Vagina (tissue), 2 donors: ENCODE measurements at places on chromosomes 6 and 20. TPM values are rescaled to one million over a fixed set of nuclear protein-coding genes. Genes with fewer than 3 reads are reported as not detected.

DNA sequence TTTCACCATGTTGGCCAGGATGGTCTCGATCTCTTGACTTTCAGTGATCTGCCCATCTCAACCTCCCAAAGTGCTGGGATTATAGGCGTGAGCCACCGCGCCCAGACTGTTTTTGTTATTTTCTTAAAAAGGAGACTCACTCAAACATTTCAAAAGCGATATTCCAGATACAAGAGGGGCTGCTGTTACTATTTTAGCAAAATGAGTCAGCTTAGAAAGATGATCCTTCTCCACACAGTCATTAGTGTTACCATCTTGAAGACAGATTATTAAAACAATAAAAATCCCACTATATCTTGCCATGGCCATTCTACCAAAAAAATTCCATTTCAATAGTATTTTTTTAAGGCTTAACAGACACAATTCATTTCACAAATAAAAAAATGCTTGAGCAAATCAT, 102.8 kb downstream of the PREP start:
- no peaks in the 10 kb centered on the region for H3K36me3 ChIP-seq
- no peak for DNase-seq
- no peak overlapping the region for H3K27ac ChIP-seq
- H3K27me3 ChIP-seq: no peaks in the 10 kb centered on the region
- no peaks in the 10 kb centered on the region for H3K4me1 ChIP-seq

GRCh38 chr6:168277274-168277669, 42.3 kb downstream of the DACT2 start:
- no peaks in the 10 kb centered on the region for H3K36me3 ChIP-seq
- no peak for DNase-seq
- no peaks in the 10 kb centered on the region for H3K4me1 ChIP-seq
- no peaks in the 10 kb centered on the region for H3K27me3 ChIP-seq

MATN4 gene
- total RNA-seq: not detected

GRCh38 chr6:16163535-16164300, 34.8 kb downstream of the MYLIP start:
- no peak for DNase-seq
- H3K4me1 ChIP-seq: no peaks in the 10 kb centered on the region
- H3K4me3 ChIP-seq: no peak overlapping the region
- no peak overlapping the region for H3K27ac ChIP-seq
- H3K27me3 ChIP-seq: no peaks in the 10 kb centered on the region
- H3K36me3 ChIP-seq: no peaks in the 10 kb centered on the region

DNA sequence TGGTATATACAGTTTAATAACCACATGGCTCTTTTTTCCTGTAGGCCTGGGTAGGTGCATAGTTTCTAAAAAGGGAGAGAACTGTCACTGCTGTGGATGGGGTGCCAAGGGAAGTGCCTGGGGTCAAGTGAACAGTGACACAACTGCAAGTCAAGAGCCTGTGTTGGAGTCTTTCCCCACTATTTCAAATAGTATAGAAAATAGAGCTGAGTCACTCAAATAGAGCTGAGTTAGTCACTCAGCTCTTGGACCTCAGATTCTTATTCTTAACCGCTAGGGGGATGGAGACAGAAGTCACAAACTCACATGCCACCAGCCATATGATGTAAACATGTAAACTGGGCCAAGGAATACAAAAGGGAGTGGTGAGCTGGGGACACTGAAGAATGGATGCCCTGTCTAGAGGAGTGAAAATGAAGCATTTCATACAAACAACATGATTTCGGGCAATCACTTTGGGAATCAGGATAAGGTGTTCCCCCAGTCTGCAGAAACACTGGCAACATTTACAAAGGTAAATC, 2.1 kb downstream of the NQO2 start:
- DNase-seq: no peak
- H3K27me3 ChIP-seq: no peaks in the 10 kb centered on the region
- no peak overlapping the region for H3K4me3 ChIP-seq
- H3K27ac ChIP-seq: no peak overlapping the region
- H3K4me1 ChIP-seq: peaks cover 20% of the 10 kb centered on the region

KHDRBS2 gene
- 1.7 TPM for total RNA-seq

DNA sequence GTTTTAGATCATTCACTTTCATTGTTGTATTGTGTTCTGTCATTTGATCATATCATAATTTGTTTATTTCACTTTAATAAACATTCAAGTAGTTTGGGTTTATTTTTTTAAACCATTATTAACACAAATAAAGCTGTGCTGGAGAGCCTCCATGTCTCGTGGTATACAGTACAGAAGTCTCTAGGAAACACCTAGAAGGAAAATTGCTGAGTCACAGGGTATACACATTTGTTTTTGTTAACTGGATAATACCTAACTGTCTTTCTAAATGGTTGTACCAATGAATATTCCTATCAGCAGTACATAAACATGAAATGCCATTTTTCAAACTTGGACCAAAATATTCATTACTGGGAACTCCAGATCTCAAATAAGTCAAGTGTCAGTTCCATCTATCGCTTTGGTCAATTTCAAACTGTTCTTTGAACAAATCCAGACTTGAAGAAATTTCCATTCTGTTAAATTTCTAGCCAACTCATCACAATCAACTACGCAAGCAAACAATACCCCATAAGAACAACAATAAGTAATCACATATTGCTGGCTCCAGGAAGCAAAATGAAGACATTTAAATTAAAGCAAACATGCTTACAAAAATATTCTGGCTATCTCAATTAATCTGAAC, 138.1 kb downstream of the ATXN1 start:
- no peaks in the 10 kb centered on the region for H3K27me3 ChIP-seq
- H3K4me1 ChIP-seq: peaks cover 13% of the 10 kb centered on the region

DNA sequence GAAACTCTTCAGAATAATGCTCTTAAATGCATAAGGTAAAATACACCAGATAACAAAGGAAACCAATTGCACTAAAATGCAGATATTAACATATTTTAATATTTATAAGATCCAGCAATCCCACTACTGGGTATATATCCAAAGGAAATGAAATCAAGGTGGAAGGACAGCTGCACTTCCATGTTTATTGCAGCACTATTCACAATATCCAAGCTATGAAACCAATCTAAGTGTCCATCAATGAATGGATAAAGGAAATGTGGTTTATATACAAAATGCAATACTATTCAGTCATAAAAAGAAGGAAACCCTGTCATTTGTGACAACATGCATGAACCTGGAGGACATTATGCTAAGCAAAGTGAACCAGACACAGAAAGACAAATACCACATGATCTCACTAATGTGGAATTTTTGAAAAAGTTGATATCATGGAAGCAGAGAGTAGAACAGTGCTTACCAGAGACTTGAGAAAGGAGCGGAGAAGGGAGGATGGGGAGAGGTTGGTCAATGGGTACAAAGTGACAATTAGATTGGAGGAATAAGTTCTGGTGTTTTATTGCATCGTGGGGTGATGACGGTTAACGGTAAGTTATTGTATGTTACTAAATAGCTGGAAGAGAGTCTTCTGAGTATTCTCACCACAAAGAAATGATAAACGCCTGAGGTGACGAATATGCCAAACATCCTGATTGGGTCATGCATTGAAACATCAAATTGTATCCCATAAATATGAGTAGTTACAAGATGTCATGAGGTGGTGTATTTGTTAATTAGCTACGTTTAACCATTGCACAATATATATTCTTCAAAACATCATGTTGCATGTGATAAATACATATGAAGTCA, 37.9 kb upstream of the RNF24 start:
- H3K4me3 ChIP-seq: no peak overlapping the region
- DNase-seq: no peak
- H3K36me3 ChIP-seq: no peaks in the 10 kb centered on the region
- no peaks in the 10 kb centered on the region for H3K27me3 ChIP-seq
- no peaks in the 10 kb centered on the region for H3K4me1 ChIP-seq

- no peak overlapping the region for H3K4me3 ChIP-seq
- H3K27me3 ChIP-seq: no peaks in the 10 kb centered on the region
- no peaks in the 10 kb centered on the region for H3K36me3 ChIP-seq
- H3K4me1 ChIP-seq: no peaks in the 10 kb centered on the region
- H3K27ac ChIP-seq: no peak overlapping the region
Observed at GRCh38 chr6:137571854-137572253, 77.7 kb upstream of the OLIG3 start.

- H3K27ac ChIP-seq: no peak overlapping the region
Observed at GRCh38 chr6:114997813-114998292, 655.0 kb upstream of the HS3ST5 start.

CRIP3 gene
- not detected for total RNA-seq
